Hematopoietic multipotent progenitor cell treated with erythropoietin and hydrocortisone succinate and interleukin-3 and kit ligand, for 8 days (in vitro differentiated cells): ENCODE measurements at places on chromosomes 5 and 9.

- no peak for DNase-seq
Measured at GRCh38 chr9:36843964-36844363, 190.1 kb downstream of the PAX5 start.

- DNase-seq: no peak
Measured at GRCh38 chr5:120062515-120062917, 401.6 kb upstream of the PRR16 start.

- DNase-seq: no peak
Measured at GRCh38 chr5:132751444-132751843, 4.2 kb downstream of the CCNI2 start.

- no peak for DNase-seq
Measured at GRCh38 chr9:109507421-109507838, 9.3 kb upstream of the PTPN3 start.

- peak; percentile 53 for DNase-seq
Measured at GRCh38 chr9:34171753-34172535, 6.9 kb upstream of the UBAP1 start.
